GM18507 (cell line): ENCODE measurements at places on chromosomes 3 and 15.

DNA sequence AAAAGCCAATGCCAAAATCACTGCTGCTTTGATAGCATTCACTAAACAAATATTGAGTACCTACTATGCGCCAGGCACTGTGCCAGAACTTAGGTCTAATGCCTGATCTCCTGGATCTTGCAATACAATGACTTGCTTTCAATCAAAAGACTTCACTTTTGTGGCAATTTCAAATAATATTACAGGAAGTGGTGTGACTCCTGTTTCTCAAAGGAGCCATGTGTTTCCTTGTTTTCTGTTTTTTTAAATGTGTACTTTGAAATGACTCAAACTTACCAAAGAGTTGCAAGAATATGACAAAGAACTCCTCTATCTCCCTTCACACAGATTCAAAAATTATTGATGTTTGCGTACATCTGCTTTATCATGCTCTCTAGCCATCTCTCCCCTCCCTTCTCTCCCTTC, 18.3 kb downstream of the OSBPL10 start:
- DNase-seq, result no peak

DNA sequence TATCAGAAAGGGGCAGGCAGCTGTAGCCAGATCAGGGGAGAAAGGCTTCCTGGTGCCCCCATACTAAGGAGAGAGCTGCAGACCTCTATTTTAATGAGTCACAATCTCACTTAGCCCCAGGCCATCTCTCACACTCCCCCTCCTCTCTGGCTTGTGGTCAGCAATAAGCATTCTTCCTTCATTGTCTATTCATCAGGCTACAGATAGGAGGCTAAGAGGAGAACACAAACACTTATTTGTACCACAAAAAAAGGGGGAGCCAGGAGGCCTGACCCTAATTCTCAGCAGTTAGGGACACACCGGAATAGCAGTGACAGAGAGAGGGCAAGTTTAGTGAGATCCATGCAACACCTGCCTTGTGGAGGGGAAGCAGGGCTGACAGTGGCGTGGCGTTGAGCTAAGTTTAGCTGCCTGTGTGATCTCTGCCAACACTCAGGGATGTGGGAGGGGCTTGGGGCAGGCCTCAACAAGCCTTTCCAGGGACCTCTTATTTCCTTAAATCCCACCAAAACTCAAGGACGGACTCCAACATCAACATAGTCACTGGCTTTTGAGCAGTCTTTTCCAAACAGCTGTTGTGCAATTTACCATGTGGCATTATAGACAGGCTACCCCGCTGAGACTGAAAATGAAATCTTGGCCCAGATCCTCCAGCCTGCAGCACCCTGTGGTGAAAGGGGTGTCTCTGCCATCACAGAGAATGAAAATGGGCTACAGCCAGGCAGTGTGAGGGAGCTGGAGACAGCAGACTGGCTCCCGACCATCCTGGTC, 191.9 kb upstream of the TSC22D2 start:
- DNase-seq, result no peak

- no peak for DNase-seq
These were observed 48.7 kb downstream of the STAG1 start for GRCh38 chr3:136703429-136703828.

DNA sequence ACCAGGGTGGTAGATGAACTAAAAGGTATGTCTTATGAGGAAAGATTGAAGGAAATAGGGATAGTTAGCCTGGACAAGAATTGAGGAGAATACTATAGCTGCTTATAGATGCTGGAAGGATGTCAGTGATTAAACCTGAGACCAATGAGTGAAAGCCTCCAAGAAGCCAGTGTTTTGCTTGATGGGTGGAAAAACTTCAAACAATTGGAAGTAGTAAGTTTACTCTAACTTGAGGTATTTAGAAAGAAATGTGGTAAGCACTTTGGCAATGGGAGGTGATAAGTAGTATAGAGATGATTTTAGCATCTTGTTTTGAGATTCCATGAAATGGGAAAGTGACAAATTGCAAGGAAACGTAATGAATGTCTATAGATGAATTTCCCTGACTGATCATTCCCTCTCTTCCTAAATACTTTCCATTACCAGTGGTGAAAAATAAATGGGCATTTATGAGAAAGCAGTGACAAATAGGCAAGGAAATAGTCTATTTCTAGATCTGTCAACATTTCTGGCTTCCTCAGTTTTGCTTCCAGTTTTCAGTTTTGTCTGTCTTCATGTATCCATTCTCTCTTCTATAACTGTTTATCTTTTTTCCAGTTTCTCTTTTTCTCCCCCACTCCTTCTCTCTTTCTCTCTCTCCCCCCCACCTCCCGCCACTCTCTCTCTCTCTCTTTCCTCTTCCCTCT, 19.2 kb downstream of the SLC15A2 start:
- DNase-seq, result no peak

GRCh38 chr15:91803260-91803659, 50.2 kb upstream of the SLCO3A1 start:
- no peak for DNase-seq

- DNase-seq, result no peak
These were observed 132.7 kb upstream of the RAP2B start for GRCh38 chr3:153029350-153029749.

GRCh38 chr15:84725001-84725491, 9.1 kb upstream of the SEC11A start:
- DNase-seq, result no peak
